T-cell (primary cell): ENCODE measurements at places on chromosomes 16 and 17.

DNA sequence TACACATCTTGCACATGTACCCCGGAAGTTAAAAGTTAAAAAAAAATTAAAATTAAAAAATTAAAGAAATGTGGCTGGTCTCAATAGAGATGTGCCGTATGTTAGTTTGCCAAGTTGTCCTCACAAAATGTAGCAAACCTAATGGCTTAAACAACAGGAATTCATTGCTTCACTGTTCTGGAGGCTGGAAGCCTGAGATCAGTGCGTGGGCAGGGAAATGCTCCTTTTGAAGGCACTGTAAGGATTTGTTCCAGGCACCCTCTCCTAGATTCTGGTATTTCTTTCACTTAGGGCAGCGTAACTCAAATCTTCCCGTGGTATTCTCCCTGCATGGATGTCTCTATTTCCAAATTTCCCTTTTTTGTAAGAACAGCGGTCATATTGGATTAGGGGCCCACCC lies 32.7 kb upstream of the MON1B start:
- DNase-seq: no peak
- no peak overlapping the region for H3K4me3 ChIP-seq
- no peaks in the 10 kb centered on the region for H3K4me1 ChIP-seq
- no peaks in the 10 kb centered on the region for H3K27me3 ChIP-seq
- no peaks in the 10 kb centered on the region for H3K36me3 ChIP-seq

GRCh38 chr17:56608944-56609343 lies 15.4 kb downstream of the NOG start:
- H3K36me3 ChIP-seq: no peaks in the 10 kb centered on the region
- H3K27ac ChIP-seq: no peak overlapping the region
- H3K4me3 ChIP-seq: no peak overlapping the region
- no peak for DNase-seq
- no peaks in the 10 kb centered on the region for H3K27me3 ChIP-seq

DNA sequence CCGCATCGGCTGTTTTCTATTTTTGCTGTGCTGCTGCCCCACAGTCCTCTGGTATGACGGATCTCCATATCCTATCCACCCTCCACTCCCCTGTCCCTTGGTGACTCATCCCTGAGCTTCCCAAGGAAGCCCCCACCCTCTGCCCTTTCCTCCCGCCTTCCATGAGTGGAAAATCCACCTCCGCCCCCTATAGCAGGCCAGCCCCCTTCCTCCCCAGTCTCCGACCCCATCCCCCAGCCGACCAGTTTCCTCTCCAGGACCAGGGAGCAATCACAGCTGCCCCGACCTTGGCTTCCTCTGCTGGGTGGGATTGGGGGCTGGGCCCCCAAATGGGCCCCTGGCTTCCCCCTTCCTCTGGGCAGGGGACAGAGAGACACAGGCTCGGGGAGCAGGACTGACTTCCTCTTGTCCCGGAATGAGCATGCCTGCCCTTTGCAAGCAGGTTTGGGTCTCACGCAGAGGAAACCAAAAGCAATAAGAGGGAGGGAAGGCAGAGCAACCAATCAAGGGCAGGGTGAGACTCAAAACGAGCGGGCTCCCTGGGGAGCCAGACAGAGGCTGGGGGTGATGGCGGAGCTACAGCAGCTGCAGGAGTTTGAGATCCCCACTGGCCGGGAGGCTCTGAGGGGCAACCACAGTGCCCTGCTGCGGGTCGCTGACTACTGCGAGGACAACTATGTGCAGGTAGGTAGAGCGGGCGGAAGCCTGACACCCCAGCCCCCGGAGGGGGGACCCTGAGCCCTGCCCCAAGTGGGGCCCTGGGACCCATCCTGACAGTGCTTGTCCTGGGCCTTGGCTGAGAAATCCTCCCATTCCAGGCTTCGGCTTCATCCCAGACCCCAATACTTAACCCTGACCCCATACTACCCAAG lies at the start of the genes ABI3 and GNGT2:
Gene ABI3, plus strand, starts transcription at position 550 of the 872 bp plus-strand sequence. Its CDS starts 18 bp downstream, at position 568.
Gene GNGT2, minus strand, starts transcription at position 417 of the 872 bp plus-strand sequence. CDS start 3,152 bp downstream, outside the sequence.
- peaks cover 84% of the 10 kb centered on the region for H3K4me1 ChIP-seq
- H3K27ac ChIP-seq: peak within 1 kb of the TSS; percentile 70
- no peaks in the 10 kb centered on the region for H3K27me3 ChIP-seq
- H3K36me3 ChIP-seq: no peaks in the 10 kb centered on the region
- peak within 1 kb of the TSS; percentile 60 for H3K4me3 ChIP-seq

DNA sequence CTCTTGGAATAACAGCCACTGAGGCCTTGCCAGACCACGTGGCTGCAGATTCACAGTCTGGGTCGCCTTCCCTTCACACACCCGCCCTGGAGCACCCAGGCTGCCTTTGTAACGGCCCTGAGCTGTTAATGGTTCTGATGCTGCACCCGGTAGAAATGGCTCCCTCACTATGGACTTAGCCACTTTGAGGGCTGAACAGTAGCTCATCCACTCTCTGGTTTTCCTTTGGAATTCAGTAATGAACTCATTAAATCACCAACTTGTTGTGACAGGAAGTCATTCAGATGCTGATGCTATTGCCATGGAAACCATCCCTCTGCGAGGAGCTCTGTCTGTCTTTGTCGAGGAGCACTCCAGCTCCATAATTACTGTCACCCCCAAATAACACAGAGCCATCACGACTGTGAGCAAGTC lies 59.2 kb downstream of the CDK5R1 start:
- no peaks in the 10 kb centered on the region for H3K27me3 ChIP-seq
- no peaks in the 10 kb centered on the region for H3K36me3 ChIP-seq
- no peaks in the 10 kb centered on the region for H3K4me1 ChIP-seq
- H3K4me3 ChIP-seq: no peak overlapping the region
- H3K27ac ChIP-seq: no peak overlapping the region
- DNase-seq: no peak

DNA sequence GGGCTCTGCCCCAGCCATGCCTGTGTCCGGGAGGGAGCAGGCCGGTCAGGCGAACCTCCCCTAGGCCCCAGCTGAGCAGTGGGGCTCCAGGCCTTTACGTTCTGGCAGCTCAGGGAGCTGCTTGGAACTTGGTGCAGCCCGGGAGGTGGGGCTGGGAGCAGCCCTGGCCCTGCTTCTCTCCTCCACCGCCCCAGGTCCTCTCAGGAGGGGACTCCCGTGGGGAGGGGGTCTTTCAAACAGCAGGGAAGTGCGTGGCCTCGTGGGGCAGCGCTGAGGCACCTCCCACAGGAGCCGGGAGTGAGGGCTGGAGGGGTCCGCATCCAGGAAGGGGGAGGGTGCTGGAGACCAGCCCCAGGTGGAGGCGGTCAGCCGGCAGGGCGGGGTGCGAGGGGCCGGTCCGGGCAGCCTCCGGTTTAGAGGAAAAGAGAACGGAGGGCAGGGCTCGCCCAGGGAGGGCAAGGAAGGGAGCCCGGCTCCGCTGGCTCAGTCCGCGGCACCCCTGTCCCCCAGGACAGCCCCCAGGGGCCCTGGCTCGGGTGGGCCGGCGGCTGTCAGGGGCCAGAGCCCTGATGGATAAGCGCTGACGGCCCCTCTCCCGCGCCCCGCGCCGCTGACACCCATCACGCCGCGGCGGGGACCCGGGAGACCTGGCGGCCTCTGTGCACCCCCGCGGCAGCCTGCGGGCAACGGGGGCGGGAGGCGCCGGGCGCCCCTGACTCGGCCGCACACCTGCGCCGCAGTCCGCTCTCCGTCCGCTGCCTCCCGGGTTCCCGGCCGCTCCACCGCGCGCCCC lies 587 bp upstream of the PRR35 start:
- no peaks in the 10 kb centered on the region for H3K36me3 ChIP-seq
- no peak overlapping the region for H3K4me3 ChIP-seq
- DNase-seq: no peak
- H3K4me1 ChIP-seq: no peaks in the 10 kb centered on the region
- H3K27me3 ChIP-seq: peaks cover 41% of the 10 kb centered on the region
- H3K27ac ChIP-seq: no peak overlapping the region

- no peaks in the 10 kb centered on the region for H3K27me3 ChIP-seq
- H3K4me1 ChIP-seq: no peaks in the 10 kb centered on the region
- H3K4me3 ChIP-seq: no peak overlapping the region
Measured at GRCh38 chr17:77822302-77823030, 136.0 kb upstream of the TNRC6C start.
